ENCODE measurements at places on chromosomes 3 and 15. TPM values are rescaled to one million over a fixed set of nuclear protein-coding genes. Genes with fewer than 3 reads are reported as not detected.

The KLF15 gene
- 1.4 TPM for total RNA-seq

The ERC2 gene
- total RNA-seq: 0.14 TPM

The TGM5 gene
- not detected for total RNA-seq

GRCh38 chr3:192804502-192804901, 77.2 kb upstream of the FGF12 start:
- no peak for DNase-seq

GRCh38 chr15:69126054-69126469, 34.4 kb upstream of the GLCE start:
- peak; percentile 46 for DNase-seq

DNA sequence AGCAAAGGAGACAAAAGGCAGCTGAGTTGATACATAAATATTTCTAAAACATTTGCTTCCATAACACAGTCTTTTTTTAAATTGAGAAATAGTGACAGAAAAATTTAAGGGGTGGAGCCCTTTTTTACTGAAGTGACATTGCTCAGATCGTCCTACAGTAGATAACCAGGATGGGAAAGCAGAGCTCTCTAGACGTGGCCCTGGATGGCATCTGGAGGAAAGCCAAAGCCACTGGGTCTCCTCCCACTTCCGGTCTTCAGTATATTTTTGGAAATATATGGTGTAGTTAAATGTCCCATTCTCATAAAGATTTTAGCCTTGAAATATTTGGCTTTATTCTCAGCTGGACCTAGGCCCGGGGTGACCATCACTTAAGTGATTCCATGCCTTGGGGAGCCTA, 326.1 kb downstream of the ZNF621 start:
- no peak for DNase-seq

DNA sequence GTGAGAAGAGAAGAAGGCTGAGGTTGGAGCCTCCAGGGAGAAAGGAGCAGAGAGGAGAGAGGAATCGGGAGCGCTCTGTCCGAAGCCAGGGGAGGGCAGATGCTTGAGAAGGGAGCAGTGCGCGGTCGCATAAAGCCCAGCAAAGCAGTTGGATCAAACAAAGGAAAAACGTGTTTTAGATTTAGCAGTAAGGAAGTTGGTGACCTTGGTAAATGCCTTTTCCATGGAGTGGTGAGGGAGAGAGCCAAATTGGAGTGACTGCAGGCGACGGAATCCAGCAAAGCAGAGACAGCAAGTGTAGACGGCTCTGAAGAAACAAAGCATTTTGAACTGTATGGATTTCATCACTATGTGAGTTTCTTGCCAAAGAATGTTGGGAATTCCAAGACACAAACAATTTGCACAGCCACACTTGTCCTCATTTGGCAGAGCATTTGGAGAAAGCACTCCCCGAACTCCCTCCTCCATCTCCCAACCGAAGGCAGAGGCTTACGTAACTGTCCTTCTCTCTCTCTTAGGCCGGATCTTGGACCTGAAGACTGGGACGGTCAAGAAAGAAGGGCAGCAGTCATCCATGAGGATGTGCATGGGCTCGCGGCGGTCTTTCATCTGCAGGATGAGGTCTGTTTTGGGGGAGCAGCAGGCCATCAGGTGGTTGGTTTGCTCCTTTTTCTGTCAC, 103.6 kb downstream of the ARNT2 start:
- no peak for DNase-seq

- DNase-seq: no peak
These were observed 69.2 kb downstream of the DCUN1D1 start for GRCh38 chr3:182910936-182911781.

DNA sequence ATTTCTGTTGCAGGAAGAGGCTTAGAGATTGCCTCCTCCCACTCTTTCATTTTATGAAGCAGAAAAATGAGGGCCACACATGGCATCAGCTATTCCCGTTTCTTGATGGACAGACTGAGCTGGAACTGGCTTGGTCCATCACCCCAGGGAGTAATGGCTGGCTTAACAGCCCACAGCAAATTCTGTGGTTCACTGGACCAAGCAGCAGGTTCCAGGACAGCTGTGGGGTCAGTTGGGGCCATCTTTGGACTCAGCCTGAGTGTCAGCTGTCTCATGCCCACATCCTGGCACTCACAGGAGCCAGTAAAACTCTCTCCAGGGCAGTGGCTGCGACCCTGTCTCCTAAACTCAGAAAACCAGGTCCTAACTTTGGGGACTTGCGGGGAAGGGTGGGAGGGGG, 36.5 kb downstream of the ZDHHC19 start:
- DNase-seq: no peak
